ENCODE measurements at places on chromosomes 13 and 19.

DNA sequence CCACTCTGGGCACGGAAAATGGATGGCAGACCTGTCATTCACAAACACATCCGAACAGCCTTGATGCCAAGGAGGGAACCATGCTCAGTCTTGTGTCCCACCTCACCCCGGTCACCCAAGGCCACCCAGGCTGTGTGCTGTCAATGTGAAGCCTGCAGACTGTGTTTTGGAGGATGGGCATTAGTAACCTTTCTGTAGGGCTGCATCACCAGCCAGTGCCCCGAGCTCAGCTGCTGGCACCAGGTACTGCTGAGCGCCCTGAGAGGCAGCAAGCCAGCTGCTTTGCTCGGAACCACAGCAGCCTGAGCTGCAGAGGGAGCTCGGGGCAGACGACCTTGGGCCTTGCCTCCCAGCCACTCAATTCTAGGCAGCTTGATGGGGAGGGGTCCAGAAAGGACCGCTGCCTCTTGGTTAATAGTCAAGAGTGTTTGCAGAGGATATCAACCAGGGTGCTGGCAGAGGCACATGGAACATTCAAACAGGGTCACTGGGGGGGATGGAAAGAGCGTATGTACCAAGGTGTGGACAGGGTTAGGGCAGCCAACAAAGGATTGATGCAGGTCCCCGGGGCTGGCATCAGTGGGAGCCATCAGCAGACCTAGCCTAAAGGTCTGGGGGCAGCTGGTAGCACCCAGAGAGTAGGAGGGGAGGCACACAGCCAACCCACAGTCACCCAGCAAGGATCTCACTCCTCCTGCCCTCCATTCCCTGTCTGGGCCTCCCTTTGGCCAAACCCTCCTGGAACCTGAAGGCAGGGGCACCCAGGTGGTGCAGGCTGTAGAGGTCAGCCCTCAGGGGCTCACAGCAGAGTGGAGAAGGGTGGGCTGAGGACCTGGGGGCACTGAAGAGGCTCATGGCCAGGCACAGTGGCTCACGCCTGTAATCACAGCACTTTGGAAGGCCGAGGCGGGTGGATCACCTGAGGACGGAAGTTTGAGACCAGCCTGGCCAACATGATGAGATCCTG is 8.1 kb downstream of the VSTM2B start:
- no peak for DNase-seq

- peak; percentile 36 for DNase-seq
These were observed 94.7 kb downstream of the FRY start for GRCh38 chr13:32126278-32126677.

DNA sequence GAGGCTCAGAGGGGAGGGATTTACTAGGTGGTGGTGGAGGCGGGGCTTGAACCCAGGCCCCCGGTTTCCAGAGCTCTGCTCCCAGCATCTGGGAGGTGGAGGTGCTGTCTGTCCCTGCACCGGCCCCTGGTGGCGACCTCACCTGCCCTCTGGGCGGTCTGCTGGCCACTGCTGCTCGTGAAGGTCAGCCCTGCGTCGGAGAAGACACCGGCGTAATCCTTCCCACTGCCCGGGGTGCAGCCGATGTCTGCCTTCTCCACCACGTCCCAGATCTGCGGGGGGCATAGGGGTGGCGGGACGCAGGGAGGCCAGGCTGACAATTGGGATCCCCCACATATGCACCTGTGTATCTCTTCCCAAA is 12.8 kb downstream of the C3 start:
- no peak for DNase-seq

- peak; percentile 22 for DNase-seq
These were observed 511 bp downstream of the GARRE1 start for GRCh38 chr19:34254698-34255432.

- DNase-seq: no peak
These were observed 1.3 kb upstream of the FFAR1 start for GRCh38 chr19:35346193-35347052.

GRCh38 chr19:18173054-18173571 is 500 bp upstream of the IFI30 start:
- peak; percentile 67 for DNase-seq

DNA sequence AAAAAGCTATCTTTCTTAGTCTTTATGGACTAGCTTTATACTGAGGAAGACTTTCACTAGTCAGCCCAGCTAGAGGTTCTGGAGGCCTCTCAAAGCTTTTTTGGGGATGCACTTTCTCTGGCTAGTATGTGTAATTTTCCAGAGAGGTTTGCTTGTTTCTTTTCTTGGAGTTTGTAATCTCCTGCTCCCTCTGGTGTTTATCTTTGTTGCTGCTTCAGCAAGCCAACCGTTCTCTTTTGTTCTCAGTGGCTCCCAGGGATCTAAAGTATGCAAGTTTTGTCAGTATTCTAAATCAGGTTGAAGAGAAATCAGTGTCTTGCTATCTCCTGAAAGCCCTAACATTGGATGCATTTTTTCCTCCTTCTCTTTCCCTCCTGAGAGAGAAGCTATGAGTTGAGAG is 121.1 kb upstream of the MYO16 start:
- DNase-seq: peak; percentile 48

DNA sequence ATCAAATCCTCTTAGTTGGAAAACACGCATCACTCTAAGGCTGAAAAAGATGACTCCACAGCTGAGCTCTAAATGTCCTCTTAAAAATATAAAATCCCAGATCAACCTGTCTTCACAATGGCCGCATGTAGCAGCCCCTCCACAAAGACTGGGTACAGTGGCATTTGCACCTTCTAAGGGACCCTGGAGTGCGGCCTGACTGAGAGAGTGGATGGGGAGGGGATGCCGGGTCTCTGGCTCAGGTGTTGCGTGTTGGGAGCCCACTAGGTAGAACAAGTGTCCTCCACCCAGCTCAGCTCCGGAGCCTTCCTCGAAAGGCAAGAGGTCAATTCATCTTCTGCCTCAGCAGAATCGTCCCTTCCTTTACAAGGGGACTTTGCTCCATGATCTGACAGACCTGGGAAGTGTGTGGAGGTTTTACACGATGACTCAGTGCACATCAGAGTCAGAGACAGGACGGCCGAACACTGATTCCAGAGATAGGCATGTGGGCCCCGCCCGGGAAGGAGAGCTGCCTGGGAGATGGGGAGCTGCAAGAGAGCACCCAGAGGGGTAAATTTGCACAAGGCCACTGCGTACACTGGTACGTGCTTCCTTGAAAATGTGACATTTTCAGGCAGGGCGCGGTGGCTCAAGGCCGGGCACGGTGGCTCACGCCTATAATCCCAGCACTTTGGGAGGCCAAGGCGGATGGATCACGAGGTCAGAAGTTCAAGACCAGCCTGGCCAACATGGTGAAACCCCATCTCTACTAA is 23.5 kb upstream of the SLC15A1 start:
- peak; percentile 75 for DNase-seq

DNA sequence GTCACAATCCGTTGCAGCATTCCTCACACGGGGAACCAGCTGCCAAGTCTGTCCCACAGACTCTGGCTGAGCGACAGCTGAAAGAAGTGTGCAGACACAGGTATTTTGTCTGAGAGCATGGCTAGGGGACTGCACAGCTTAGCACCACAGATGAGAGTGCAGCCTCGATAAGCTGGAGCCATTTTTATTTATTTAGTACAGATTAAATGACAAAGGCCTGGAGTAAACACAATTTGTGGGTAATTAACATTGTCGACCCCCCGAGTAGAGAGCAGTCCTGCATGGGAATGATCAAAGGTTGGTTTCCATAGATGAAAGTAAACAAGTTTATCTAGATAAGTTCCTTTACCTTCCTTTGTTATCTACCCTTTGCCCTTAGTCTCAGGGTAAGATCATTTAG is 836.2 kb downstream of the DACH1 start:
- DNase-seq: no peak

DNA sequence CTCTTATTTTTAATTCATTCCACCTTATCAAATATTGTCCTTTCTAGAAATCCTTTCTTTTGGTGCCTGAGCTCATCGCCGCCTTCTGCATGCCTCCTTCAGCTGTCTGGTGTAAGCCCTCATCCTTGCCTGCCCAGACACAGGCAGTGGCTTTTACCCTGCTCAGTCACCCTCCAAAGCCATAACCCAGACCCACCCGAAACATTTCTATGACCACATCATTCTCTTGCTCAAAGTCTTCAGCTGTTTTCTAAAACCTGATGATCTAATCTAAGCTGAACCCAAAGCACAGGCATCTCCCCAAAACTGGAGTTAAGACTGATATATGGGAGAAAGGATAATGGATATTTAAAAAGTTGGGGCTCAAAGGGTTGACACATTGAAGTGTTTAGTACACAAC is 753.7 kb upstream of the SGCG start:
- no peak for DNase-seq

- DNase-seq: no peak
These were observed 76.8 kb upstream of the PCDH8 start for GRCh38 chr13:52925251-52925650.

DNA sequence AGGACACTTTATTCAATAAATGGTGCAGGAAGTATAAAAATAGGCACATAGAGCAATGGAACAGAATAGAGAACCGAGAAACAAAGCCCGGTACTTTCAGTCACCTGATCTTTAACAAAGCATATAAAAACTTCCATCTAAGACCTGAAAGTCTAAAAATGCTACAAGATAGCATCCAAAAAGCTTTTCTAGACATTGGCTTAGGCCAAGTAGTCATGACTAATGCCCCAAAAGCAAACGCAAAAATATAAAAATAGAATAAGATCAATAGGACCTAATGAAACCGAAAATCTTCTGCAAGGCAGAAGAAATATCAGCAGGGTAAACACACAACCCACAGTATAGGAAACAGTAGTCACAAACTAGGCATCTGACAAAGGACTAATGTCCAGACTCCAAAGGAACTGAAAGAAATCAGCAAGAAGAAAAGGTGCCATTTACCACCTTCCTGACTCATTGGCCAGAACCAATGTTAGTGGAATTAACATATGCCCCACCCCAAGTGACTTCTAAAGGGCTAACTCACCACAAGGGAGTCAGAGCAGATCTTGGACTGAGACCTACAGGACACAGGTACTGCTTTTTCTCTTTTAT is 40.8 kb upstream of the CEACAM21 start:
- no peak for DNase-seq

DNA sequence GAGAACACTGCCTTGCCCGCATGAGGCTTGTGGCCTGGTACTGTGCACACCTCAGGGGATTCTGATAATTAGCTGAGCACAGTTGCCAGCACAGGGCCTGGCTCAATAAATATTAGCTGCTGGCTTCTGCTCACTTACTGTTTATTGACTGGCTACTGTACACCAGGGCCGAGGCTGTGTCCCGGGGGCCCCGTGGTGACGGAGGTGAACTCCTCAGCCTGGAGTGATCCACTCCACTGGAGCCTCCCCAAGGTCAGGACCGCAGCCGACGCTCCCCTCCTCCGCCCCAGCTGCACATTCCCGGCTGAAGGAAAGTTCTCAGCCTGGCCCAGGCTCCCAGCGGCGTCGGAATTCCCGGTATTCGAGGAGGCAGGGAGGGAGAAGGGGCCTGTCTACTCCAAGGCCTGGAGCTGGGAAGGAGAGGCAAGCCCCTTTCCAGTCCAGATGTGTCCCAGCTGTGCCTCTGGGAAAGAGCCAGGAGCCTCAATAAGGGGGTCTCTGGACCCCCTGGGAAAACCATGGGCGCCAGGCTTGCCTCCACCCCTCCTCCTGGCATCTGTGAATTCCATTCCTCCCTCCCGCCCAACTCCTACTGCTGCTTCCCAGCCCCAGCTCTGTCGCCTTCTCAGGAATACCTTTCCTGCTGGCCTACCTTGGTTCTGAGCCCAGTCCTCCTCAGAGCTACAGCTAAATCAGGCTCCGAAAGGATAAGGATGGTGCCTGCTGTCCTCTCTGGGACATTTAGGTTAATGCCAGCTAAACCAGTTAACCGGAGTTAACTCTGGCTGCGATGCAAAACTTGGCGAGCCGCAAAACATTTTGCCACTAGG is 7.3 kb downstream of the RPS16 start:
- DNase-seq: peak; percentile 95

DNA sequence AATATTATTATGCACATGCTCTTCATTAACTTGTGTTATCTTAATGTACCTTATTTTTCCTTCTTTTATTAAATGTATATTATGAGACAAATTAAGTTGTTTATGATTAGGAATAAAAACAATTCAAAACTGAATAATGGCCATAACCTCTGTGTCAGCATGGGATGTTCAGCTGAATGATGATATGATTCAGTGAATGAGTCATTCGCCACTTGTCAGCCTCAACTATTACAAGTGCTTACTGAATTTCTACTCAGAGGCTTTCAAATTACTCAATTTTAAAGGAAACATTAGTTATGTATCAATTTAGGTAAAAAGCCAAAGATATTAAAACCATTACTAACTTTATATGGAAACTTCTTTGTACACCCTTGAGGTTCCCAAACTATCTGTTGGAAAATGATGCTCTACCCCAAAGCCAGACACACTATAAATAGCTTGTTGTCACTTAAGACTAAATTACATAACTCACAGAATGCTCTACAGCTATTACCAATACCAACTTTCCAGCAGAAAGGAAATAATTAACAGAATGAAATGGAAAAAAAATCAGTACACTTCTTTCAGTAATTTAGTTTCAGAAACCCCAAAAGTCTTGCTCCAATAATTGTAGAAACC is 14.4 kb downstream of the LIG4 start:
- DNase-seq: peak; percentile 61

- no peak for DNase-seq
These were observed 1261.8 kb downstream of the SLITRK5 start for GRCh38 chr13:88932950-88933349.

- peak; percentile 70 for DNase-seq
These were observed 18.4 kb downstream of the LRCH1 start for GRCh38 chr13:46571189-46571908.

- peak; percentile 87 for DNase-seq
These were observed 218.7 kb downstream of the KCTD12 start for GRCh38 chr13:76667551-76667950.

DNA sequence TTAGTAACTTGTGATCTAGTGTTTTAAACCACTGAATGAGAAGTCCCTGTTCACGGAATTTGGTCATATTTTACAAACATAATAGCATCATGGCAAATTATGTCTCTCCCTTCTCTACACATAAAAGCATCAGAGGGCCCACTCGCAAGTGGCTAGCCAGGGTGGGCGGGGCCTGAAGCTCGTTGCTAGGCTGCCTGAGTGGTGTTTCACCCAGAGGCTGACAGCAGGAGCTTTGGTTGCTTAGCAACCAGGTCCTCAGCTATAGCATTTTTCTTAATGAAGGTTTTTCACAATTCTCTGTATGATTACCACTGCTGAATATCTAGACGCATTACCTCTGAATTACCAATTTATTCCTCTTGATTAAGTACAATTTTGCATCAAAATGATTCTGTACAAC is 126.5 kb downstream of the NALCN start:
- DNase-seq: peak; percentile 64

GRCh38 chr13:80140685-80141084 is 200.2 kb downstream of the SPRY2 start:
- DNase-seq: no peak

- DNase-seq: no peak
These were observed 16.9 kb downstream of the TFDP1 start for GRCh38 chr13:113601166-113602070.

DNA sequence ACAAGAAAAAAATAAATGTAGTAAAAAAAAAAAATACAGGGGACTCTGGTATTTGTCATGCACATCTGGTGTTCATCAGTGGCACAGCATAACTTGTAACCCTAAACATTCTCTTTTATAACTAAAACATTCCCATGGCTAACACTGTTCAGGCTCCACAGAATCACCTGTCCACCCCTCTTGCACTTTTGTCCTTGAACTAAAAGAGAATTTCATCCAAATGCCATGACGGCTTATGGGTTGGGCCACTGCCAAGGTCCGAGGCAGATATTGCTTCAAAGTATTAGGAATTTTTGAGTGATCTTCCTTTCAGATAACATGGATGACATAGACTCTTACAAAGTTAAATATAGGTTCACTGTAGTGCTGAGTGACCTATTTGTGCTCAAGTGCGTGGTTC is 25.7 kb upstream of the SERP2 start:
- DNase-seq: peak; percentile 29

- DNase-seq: no peak
These were observed 1124.8 kb upstream of the PRR20A start for GRCh38 chr13:56015919-56016318.

Measured in cardiac fibroblast (primary cell).